ENCODE measurements at places on chromosomes 6 and 20. TPM values are rescaled to one million over a fixed set of nuclear protein-coding genes. Genes with fewer than 3 reads are reported as not detected.

LPA gene
- polyA plus RNA-seq = 0.27 TPM

SIM1 gene
- not detected for polyA plus RNA-seq

PNRC1 gene
- polyA plus RNA-seq = 30.2 TPM

MTHFD1L gene
- 7.7 TPM for polyA plus RNA-seq

VIP gene
- not detected for polyA plus RNA-seq

NELFE gene
- 62.6 TPM for polyA plus RNA-seq

PGC gene
- 0.03 TPM for polyA plus RNA-seq

HSPA1L gene
- polyA plus RNA-seq = 0.27 TPM

EYS gene
- polyA plus RNA-seq = not detected

RSPH9 gene
- polyA plus RNA-seq = 0.71 TPM

GGTLC1 gene
- polyA plus RNA-seq = not detected

RGS17 gene
- polyA plus RNA-seq = 0.15 TPM

JPH2 gene
- 0.22 TPM for polyA plus RNA-seq

BHLHE23 gene
- polyA plus RNA-seq = not detected

NCOA5 gene
- polyA plus RNA-seq = 13.2 TPM

LINC00237 gene
- polyA plus RNA-seq = not detected

ADAM33 gene
- 10.9 TPM for polyA plus RNA-seq

SLC32A1 gene
- not detected for polyA plus RNA-seq

EYA2 gene
- polyA plus RNA-seq = not detected

TMEM244 gene
- not detected for polyA plus RNA-seq

XPO5 gene
- polyA plus RNA-seq = 11.1 TPM

SEL1L2 gene
- not detected for polyA plus RNA-seq

GPR31 gene
- polyA plus RNA-seq = 0.35 TPM

SYCP2L gene
- 0.40 TPM for polyA plus RNA-seq

SCUBE3 gene
- 0.12 TPM for polyA plus RNA-seq

Measured in small intestine (tissue), 16 donors.